Suppressor macrophage (primary cell): ENCODE measurements at places on chromosomes 12 and 14.

DNA sequence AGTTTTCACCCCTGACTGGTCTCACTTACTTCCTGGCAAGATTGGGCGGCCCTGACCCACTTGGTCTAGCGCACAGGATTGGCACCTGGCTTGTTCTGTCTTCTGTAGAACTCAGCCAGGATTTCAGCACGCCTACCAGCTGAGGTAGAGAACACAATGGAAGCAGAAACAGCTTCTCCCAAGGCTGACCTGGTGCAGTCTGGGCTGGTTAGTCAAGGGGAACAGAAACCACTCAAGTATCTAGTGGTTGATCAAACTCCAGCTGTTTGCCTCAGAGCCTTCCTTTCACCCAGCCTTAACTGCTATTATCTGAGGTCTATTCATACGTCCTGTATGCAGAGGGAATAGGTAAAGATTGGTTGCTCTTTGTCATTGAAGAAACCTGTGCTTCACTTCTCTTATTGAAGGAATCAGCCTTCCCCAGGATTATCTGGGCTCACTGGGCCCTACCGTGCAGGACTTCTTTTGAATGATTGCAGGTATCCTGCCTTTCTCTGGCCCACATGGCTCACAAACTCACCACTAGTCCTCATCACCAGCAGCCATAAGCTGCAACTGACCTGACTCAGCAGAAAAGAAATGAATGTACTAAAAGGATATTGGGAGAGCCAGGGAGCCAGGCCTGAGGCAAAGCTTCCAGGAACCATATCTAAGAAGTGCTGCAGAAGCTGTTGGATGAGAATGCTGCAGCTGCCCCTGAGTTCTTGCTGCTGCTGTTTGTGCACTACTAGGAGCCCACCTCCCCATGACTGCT, 2.5 kb upstream of the PLEKHD1 start:
- peak; percentile 15 for DNase-seq

DNA sequence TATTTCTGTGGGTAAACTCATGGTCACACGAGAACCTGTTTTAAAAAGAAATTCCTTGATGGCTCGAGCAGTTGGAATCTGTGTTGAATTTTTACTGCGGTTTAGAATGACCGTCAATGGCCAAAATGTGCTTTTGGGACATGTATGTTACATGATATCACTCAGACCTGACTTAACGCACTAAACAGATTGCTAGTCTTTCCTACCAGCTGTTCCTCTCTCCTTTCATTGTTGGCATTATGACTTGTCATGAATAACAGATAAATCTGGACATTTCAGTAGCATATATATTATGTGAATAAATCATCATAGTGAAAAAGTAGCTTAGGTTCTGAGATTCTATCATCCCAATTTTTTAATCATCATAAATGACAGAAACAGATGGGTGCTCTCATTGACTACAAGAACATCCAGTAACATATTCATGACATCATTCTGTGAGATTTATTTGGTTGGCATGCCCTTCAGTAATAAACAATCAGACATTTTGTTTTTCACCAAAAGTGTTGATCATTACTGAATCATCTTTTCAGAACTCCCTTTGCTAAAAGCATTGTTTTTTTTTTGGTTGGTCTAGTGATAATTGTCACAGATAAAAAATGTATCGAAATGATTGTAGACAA, 57.9 kb upstream of the NAV3 start:
- DNase-seq: no peak

DNA sequence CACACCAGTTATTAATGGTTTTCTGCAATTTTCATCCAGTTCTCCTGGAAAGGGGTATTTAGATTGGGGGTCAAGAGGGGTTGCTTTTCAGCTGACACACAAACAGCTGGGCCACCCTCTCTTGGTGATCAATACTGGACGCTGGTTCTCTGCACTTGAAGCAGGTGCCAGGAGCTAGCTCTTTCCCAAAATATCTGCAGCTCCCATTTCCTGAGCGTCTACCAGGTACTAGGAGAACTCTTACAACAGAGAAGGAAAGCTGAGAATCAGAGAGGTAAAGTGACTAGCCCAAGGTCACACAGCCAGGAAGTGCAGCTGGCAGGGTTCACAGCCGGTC, 1.2 kb downstream of the TESC start:
- DNase-seq: no peak

- DNase-seq: peak; percentile 59
These were observed 1165.4 kb downstream of the TMEM121 start for GRCh38 chr14:106691601-106692291.

GRCh38 chr12:71565535-71565934, 98.1 kb downstream of the ZFC3H1 start:
- no peak for DNase-seq

DNA sequence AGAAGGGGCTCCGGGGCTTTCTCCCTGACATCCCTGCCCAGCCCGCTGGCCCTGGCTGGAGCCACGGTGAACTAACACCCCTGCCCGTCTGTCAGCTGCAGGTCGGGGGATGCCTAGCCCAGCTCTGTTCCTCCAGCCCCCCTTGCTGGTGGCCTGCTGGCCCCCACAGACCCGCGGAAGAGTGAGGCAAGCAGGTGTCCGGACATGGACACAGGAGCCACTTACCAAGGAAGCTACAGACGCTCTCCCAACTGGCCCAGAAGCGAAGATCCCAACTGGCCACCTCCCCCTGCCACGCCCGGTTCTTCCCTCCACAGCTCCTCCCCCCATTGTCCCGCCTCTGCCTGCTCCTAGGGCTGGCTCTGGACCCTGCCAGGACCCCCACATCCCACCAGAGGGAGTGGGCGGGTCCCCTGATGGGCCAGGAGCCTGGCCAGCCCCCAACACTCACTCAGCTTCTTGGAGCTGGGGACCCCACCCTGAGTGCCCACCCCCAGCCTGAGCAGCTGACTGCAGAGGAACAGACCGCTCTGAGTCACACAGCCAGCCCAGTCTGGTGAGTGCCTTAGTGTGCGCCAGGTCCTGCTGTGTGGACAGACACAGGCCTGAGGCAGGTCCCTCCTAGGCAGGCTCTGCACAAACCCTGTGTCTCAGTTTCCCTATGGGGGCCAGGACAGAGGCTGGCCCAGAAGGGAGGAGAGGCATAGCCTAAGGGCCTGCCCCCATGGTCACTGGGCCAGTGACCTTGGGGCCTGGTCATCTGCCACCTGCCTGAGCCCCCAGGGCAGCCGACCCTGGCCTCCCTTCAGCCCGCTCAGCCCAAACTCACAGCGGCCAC, 7.7 kb downstream of the AHNAK2 start:
- DNase-seq: peak; percentile 41

DNA sequence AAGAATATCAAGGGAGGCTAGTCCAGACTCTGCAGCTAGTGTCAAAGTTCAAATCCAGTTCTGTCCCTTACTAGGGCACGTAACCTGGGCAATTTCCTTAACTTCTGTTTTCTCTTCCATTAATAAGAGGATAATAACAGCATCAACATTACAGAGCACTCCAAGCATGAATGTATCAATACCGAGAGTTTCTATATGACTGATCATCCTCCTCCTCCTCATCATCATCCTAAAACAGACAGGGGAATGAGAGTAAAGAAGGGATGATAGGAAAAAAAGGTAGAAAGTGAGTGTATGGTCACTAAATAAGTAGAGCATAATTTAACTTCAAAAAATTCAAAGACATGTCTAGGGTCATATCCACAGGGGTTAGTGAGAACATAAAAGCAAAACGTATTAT, 171.4 kb downstream of the NDUFA12 start:
- DNase-seq: no peak
